Activated CD4-positive, CD25-positive, alpha-beta regulatory T cell treated with anti-CD3 and anti-CD28 coated beads, Interleukin-2, amount 50 U/mL, for 72 hours (primary cell): ENCODE measurements at places on chromosomes 6 and 20.
A peak's percentile ranks its signal among the peaks of the same experiment; 100 is the strongest.

- DNase-seq = no peak
These were observed 817.1 kb downstream of the KIF16B start for GRCh38 chr20:15756002-15756753.

DNA sequence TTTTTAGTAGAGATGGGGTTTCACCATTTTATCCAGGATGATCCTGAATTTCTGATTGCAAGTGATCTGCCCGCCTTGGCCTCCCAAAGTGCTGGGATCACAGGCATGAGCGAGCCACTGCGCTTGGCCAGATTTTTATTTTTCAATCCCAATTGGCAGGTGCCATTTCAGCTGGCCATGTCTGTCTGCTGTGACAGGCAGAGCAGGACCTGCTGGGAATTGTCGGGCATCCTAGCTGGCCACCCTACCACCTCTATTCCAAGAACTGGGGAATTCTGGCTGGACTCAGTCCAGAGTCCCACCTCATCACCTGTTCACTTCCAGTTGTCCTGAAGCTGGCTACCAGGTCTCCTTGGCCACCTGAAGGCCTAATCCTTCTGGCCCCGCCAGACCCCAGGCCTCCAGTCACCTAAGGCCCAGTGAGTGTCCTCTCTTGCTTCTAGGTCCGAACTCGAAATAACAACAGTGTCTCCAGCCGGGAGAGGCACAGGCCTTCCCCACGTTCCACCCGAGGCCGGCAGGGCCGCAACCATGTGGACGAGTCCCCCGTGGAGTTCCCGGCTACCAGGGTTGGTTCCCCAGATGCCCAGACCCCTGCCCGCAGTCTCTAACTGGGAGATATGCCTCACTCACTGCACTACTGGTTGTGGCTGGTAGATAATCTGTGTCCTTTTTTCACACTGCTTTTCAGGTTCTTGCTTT is 24.0 kb downstream of the DNMT3B start:
- no peak for DNase-seq

- DNase-seq = no peak
These were observed 115.0 kb downstream of the SLC24A3 start for GRCh38 chr20:19327401-19327800.

DNA sequence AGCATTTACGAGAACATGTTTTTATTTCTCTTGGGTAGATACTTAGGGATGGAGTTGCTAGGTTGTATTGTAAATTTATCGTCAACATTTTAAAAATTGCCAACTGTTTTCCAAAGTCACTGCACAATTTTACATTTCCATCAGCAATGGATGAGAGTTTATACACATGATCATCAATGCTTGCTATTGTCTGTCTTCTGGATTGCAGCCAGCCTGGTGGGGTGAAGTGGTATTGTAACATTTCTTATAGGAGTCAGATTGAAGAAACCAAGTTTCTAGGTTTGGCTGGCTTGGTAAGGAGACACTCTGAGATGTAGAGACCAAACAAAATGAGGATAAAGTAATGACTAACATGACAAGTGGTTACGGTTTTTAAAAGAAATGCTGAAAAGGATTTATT is 57.1 kb upstream of the HDDC2 start:
- no peak for DNase-seq

- DNase-seq = no peak
These were observed 104.8 kb downstream of the GJA1 start for GRCh38 chr6:121540210-121540609.

DNA sequence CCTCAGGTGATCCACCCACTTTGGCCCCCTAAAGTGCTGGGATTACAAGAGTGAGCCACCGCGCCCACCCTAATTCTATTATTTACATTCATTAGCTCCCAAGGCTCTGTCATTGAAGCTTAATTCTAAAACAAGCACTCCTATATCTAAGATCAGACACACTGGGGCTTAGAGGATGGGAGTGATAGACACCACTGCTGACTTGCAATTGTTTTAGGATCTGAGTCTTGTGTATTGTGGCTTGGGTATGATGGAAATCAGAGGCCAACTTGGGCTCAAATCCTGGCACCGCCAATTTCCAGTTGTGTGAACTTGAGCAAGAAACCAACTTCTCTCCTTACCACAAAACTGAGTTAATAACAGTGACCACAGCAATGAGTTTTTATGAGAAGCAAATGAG is 34.7 kb downstream of the MTRES1 start:
- no peak for DNase-seq

DNA sequence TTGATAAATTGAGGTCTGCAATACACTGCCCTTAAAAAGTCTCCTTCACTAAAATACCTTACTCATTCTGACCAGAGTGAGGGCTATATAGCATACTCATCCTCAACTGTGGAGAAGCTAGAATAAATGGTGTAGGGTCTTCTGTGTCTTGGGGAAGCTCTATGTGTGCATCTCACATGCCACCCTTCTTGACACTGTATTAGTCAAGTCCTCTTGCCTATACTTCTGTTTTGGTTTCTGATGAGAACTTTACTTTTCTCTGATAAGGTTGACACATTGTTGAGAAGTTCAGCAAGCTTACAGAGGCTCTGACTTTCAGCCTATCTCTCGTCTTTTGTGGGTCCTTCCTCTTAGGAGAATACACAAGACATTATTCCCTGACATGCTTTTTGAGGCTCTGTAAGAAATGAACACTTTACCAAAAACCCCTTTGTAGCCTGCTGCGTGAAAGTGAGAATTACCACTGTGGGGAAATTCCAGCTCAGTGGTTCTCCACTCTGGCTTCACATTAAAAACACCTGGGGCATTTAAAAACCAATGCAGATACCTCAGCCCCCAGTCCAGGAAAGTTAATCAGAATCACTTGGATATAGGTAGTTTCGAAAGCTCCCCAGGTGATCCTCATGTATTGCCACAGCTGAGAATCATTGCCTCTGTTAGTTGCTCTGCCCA is 372.1 kb upstream of the HS3ST5 start:
- no peak for DNase-seq

- DNase-seq = no peak
These were observed 10.5 kb downstream of the MANBAL start for GRCh38 chr20:37299718-37300528.

DNA sequence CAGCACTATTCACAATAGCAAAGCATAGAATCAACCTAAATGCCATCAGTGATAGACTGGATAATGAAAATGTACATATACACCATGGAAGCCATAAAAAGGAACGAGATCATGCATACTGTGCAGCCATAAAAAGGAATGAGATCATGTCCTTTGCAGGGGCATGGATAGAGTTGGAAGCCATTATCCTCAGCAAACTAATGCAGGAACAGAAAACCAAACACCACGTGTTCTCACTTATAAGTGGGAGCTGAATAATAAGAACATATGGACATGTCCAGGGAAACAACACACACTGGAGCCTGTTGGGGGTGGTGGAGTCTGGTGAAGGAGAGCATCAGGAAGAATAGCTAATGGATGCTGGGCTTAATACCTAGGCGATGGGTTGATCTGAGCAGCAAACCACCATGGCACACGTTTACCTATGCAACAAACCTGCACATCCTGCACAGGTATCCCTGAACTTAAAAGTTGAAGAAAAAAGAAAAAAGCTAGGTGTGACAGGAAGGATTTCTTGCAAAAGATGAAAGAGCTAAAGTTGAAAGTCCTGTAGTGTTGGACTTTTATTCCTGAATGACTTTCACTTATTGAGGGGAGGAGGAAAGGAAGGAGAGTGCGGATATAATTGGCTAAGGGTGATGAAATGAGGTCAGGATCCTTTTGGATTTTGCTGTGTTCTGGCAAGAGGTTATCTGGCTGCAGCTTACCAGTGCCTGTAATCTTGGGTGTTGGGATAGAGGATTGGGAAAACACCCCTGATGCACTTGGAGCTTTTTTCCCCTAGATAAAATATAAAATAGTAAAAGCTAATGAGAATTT is 8.5 kb downstream of the TRMT11 start:
- no peak for DNase-seq

- no peak for DNase-seq
These were observed 4.8 kb upstream of the EFHC1 start for GRCh38 chr6:52415333-52415732.

- DNase-seq = peak; percentile 61
These were observed 538 bp upstream of the ZFP64 start for GRCh38 chr20:52191916-52192718.

GRCh38 chr6:112432853-112433252 is 85.7 kb downstream of the RFPL4B start:
- DNase-seq = no peak

DNA sequence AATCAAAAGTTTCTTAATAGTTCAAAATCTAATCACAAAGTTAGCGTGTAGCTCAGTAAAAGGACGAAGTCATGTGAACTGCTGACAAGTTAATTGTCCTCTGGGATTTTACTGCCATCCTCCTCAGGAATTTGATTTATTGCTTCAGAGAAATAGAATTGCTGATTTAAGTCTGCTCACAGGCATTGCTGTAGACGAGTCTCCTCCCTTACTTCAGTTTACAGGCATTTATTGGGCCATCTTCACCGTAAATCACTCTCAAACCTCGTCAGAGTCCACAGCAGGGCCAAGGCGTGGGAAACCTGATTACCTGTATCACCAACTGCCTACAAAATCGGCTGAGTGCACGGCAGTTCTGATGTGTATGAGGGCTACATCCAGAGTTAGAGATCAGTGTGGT is 119.1 kb upstream of the PDE10A start:
- no peak for DNase-seq

DNA sequence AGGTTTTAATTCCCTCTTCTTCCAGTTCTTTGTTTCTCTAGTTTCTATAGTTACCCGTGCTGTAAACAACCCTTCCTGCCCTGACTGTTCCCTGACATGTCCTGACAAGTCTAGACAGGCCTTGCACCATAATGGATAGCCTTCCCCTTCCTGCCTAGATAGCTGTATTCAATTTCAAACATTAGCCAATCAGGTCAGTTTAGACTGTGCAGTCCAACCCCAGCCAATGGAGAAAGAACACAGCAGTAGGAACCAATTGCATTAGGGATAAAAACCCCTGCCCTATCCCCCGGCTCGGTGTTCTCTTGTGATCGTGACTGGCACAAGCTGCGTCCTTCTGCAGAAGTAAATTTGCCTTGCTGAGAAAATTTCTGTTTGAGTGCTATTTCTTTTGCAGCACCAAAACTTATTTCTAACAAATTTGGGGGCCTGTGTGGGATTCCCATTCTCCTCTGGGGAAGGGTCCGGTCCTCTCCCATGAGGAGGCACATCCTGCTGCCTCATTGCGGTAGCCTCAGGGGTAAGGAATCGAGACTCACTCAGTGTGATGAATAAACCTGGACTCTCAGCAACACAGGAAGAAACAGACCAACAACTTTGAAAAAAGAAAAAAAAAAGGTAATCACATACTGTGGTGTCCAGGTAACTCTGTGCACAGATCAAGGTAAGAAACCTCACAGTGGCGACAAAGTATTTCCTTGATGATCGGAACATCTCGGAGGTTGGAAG is 248.7 kb upstream of the ECI2 start:
- DNase-seq = no peak
